Activated CD8-positive, alpha-beta T cell treated with anti-CD3 and anti-CD28 coated beads, Interleukin-2, amount 10 ng/mL, durations not matched to agents 7 days and 5 days (primary cell): ENCODE measurements at places on chromosomes 6 and 20. TPM values are rescaled to one million over a fixed set of nuclear protein-coding genes. Genes with fewer than 3 reads are reported as not detected.

GRCh38 chr6:56547687-56548086, 95.0 kb downstream of the DST start:
- no peak for DNase-seq
- no peak overlapping the region for H3K4me3 ChIP-seq
- H3K27me3 ChIP-seq: peaks cover 6% of the 10 kb centered on the region

DNA sequence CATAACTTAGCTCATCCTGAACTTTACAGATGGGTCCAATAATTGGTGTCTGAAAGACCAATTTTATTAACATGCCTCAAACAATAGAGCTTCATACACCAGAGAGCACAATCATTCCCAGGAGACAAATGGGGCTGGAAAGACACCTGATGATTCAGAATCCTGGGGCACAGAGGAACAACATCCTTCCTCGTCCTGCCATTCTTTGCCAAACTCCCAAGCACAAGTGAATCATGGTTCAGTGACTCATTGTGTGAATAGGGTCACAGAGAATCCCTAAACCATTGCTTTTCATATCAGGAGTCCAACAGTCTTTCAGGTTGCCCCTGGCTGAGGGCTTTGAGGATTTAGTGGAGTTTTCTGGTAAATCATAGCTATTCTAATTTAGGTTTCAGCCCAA, 266.4 kb upstream of the BMP2 start:
- DNase-seq: no peak
- no peak overlapping the region for H3K4me3 ChIP-seq
- no peaks in the 10 kb centered on the region for H3K4me1 ChIP-seq

- no peaks in the 10 kb centered on the region for H3K27me3 ChIP-seq
- no peaks in the 10 kb centered on the region for H3K4me1 ChIP-seq
- H3K27ac ChIP-seq: no peak overlapping the region
Observed at GRCh38 chr6:21003780-21004541, 469.7 kb downstream of the CDKAL1 start.

DNA sequence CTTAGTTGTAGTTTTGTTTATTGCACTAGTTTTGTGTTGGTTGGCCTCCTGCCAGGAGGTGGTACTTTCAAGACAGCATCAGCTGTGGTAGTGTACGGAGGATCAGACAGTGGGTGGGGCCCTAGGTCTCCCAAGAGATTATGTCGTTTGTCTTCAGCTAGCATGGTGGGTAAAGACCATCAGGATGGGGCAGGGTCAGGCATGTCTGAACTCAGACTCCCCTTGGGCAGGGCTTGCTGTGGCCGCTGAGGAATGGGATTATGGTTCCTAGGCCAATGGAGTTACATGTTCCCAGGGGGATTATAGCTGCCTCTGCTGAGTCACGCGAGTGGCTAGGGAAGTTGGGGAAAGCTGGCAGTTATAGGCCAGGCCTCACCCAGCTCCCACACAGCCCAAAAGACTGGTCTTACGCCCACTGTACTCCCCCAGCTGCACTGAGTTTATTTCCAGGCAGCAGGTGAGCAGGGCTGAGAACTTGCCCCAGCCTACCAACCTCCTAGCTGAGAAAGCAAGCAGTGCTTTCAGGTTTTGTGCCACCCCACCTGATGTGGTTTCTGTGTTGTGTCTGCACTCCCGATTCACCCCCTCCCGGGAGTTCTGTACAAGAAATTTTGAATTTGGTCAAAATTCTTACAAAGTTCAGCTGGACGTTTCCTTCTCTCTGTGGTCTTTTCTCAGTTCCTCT, 24.7 kb downstream of the ZSCAN31 start:
- H3K27ac ChIP-seq: no peak overlapping the region
- H3K27me3 ChIP-seq: peaks cover 17% of the 10 kb centered on the region
- H3K36me3 ChIP-seq: no peaks in the 10 kb centered on the region

GRCh38 chr6:128511506-128511905, 8.9 kb downstream of the PTPRK start:
- H3K4me3 ChIP-seq: no peak overlapping the region
- no peaks in the 10 kb centered on the region for H3K4me1 ChIP-seq
- H3K27ac ChIP-seq: no peak overlapping the region
- H3K36me3 ChIP-seq: no peaks in the 10 kb centered on the region

DNA sequence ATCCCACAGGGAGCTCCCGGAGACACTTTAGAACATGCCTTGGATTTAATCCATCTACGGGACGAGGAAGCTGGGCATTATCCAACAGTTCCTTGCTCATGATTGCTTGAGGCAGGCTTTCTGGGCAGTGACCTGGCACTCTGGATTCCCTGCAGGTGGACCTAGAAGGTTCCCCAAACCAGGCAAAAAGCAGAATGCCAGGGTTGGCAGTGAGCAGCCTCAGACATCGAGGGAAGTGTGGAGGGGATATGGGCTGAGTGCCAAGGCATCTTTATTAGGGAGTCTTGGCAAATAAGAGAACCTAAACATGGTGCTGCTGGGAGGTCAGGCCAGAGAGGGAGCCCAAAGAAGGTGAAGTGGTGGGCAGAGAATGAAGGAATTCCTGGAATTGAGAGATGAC, 158.5 kb downstream of the CD83 start:
- peaks cover 56% of the 10 kb centered on the region for H3K4me1 ChIP-seq
- no peak for DNase-seq
- H3K36me3 ChIP-seq: peaks cover 17% of the 10 kb centered on the region

YWHAB gene
- 235 TPM for total RNA-seq

TUBB2B gene
- total RNA-seq: not detected

TASP1 gene
- 9.6 TPM for total RNA-seq

DNA sequence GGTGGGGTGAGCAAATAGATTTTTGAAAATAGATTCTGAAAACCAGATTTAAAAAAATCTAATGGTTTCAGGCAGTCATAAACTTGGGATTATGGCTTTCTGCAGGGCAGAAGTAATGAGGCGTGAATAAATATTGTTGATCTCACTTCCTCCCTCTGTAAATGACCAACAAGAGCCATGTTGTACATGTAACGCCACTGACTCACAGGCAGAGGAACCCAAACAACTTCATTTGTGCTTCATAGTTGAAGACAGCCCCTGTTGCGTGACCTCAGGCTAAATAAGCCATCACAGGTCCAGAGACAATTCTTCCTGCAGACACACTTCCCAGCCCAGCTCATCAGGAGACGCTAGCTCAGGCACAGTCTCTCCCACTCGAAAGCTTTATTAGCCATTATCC, 59.1 kb upstream of the F13A1 start:
- H3K27ac ChIP-seq: no peak overlapping the region
- no peak overlapping the region for H3K4me3 ChIP-seq
- H3K4me1 ChIP-seq: no peaks in the 10 kb centered on the region
- DNase-seq: no peak

SLC17A3 gene
- total RNA-seq: 0.55 TPM

GRCh38 chr6:136607932-136608772, 57.9 kb upstream of the MAP7 start:
- no peak overlapping the region for H3K27ac ChIP-seq
- H3K36me3 ChIP-seq: peaks cover 30% of the 10 kb centered on the region
- no peaks in the 10 kb centered on the region for H3K27me3 ChIP-seq
- no peak overlapping the region for H3K4me3 ChIP-seq
- H3K4me1 ChIP-seq: peaks cover 15% of the 10 kb centered on the region
- DNase-seq: peak; percentile 85

- no peaks in the 10 kb centered on the region for H3K36me3 ChIP-seq
- no peak overlapping the region for H3K27ac ChIP-seq
- no peak overlapping the region for H3K4me3 ChIP-seq
- H3K4me1 ChIP-seq: peaks cover 4% of the 10 kb centered on the region
- DNase-seq: no peak
Observed at GRCh38 chr6:44381739-44382138, 5.8 kb upstream of the CDC5L start.

DNA sequence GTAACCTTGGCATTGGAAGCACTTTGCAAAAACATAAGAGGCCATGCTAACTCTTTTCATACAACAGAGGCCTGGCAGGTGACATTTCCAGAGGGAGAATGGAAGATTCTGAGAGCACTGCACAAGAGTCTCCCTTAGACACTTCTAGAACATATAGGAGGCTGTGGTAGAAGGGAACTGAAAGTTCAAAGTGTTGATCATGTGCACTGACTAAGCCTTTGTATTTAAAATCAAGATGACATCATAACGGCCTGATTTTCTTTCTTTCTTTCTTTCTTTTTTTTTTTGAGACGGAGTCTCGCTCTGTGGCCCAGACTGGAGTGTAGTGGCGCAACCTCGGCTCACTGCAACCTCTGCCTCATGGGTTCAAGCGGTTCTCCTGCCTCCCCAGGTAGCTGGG, 26.8 kb upstream of the DNAAF9 start:
- no peak overlapping the region for H3K4me3 ChIP-seq
- DNase-seq: no peak
- no peak overlapping the region for H3K27ac ChIP-seq
- peaks cover 31% of the 10 kb centered on the region for H3K27me3 ChIP-seq
- peaks cover 4% of the 10 kb centered on the region for H3K4me1 ChIP-seq

DNA sequence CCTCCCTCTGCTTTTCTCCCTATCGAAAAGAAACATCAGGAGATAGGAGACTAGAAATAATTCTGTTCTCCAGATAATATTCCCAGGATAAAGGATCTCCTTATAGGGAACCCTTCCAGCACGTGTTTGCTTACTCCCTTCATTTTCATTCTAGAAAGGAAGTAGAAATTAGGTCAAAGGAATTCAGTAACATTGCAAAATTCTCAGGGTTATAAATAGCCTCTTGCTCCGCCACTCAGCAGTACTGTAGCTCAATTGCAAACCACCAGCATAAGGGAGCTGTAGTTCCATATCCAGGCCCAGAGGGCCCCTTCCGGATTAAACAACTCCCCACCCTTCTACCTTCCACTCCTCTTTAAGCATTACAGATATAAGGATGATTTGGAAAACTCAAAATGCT, 6.2 kb downstream of the ELMO2 start:
- peak overlapping the region; percentile 69 for H3K4me3 ChIP-seq
- peaks cover 68% of the 10 kb centered on the region for H3K4me1 ChIP-seq
- peak overlapping the region; percentile 90 for H3K27ac ChIP-seq
- no peak for DNase-seq

TBX18 gene
- not detected for total RNA-seq

IMPG1 gene
- total RNA-seq: not detected

- no peaks in the 10 kb centered on the region for H3K27me3 ChIP-seq
- H3K36me3 ChIP-seq: peaks cover 96% of the 10 kb centered on the region
- peaks cover 72% of the 10 kb centered on the region for H3K4me1 ChIP-seq
- H3K4me3 ChIP-seq: no peak overlapping the region
Observed at GRCh38 chr20:3801846-3802245, 5.7 kb downstream of the CDC25B start.

DNA sequence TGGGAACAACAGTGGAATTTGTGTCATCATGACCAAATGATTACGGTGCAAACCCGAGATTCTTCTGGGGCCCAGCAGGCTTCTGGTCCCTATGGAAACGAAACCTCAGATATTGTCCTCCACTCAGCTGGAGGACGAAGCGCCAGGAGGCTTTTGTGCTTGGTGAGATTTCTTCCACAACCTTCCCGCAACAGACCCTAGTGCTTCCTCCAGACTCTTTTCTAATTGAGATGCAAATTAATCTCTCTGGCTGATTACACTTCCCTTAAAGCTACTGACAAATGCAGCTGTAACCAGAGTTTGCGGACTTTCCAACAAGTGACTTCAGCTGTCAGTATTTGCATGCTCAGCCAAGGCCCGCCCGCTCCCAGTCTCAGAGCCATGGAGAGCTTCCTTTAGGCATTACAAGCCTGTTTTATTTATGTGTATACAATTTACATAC, 96.0 kb downstream of the INSM1 start:
- no peak overlapping the region for H3K4me3 ChIP-seq
- no peak for DNase-seq
- no peak overlapping the region for H3K27ac ChIP-seq
- peaks cover 12% of the 10 kb centered on the region for H3K4me1 ChIP-seq

DNA sequence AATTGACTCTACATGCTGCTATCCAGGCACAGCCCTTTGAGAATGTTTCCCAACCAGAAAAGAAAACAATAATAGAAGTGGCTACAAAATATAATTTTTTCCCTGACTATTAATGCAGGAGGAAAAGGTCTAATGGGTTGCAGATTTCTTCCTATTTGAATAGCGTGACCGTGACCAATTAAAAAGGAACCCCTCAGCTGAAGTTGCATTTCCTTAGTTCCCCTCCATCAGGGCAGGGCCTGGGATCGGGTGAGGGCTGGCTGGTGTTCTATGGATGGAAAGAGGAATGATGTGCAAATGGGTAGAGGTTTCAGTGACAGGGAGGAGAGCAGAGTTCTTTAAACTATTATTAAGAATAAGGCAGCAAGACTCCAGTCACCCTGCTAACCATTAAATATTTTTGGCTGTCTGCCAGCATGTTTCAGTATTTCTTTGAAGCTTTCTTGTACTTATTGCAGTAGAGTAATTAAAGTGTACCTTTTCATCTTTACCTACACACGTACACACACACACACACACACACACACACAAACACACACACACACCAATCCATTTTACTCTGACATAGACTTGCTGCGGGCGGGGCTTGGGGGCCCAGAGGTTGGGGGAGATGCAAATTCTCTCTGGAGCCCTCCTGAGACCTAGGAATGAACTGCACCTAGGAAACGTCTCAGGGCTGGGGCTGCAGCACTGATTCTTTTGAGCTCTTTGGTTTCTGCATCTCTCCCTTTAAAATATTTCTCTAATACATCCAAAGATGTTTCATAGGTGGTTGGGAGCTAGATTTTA, 154.8 kb upstream of the SLC35B3 start:
- H3K36me3 ChIP-seq: no peaks in the 10 kb centered on the region
- H3K4me1 ChIP-seq: no peaks in the 10 kb centered on the region
- H3K27ac ChIP-seq: no peak overlapping the region
- H3K27me3 ChIP-seq: no peaks in the 10 kb centered on the region
- no peak for DNase-seq
- H3K4me3 ChIP-seq: no peak overlapping the region

GRCh38 chr20:20404633-20405032, 36.7 kb downstream of the INSM1 start:
- no peak overlapping the region for H3K4me3 ChIP-seq
- no peak for DNase-seq
- no peak overlapping the region for H3K27ac ChIP-seq
- H3K4me1 ChIP-seq: no peaks in the 10 kb centered on the region
- H3K27me3 ChIP-seq: no peaks in the 10 kb centered on the region
- no peaks in the 10 kb centered on the region for H3K36me3 ChIP-seq

MEI4 gene
- not detected for total RNA-seq

DNA sequence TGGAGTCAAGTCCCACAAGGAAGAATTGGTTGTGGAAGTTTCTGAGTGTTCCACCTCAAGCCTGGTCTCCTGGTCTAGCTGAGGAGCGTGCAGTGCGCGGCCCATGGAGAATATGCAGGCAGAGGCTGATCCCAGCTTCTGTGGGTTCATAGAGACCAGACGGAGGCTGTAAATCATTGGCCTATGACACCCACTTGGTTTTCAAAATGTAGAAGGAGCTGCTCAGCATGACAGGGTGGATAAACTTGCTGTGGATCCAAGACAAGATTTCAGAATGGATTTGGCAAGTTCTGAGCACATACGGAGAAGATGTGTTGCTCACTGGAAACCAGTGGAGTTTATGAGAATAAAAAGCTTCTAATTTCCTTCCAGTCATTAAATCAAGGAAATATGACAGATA, 744 bp downstream of the KIF25 start:
- H3K4me3 ChIP-seq: no peak overlapping the region
- peaks cover 2% of the 10 kb centered on the region for H3K4me1 ChIP-seq
- H3K36me3 ChIP-seq: no peaks in the 10 kb centered on the region
- peak; percentile 4 for DNase-seq
- no peaks in the 10 kb centered on the region for H3K27me3 ChIP-seq

- DNase-seq: no peak
- H3K27me3 ChIP-seq: peaks cover 2% of the 10 kb centered on the region
- no peaks in the 10 kb centered on the region for H3K4me1 ChIP-seq
- H3K27ac ChIP-seq: no peak overlapping the region
Observed at GRCh38 chr6:110310861-110311446, 47.2 kb downstream of the METTL24 start.

- H3K27ac ChIP-seq: peak overlapping the region; percentile 91
- DNase-seq: peak; percentile 71
- no peaks in the 10 kb centered on the region for H3K27me3 ChIP-seq
- H3K36me3 ChIP-seq: peaks cover 53% of the 10 kb centered on the region
Observed at GRCh38 chr6:35419417-35419816, 32.7 kb upstream of the FANCE start.
